ENCODE measurements at places on chromosomes 2 and 18. TPM values are rescaled to one million over a fixed set of nuclear protein-coding genes. Genes with fewer than 3 reads are reported as not detected.

RABL2A gene
- total RNA-seq, result 7.6 TPM

IL36RN gene
- not detected for total RNA-seq

ARHGAP28 gene
- 221 TPM for total RNA-seq

VAPA gene
- 436 TPM for total RNA-seq

HOXD11 gene
- not detected for total RNA-seq

PASK gene
- total RNA-seq, result 21.9 TPM

TNFRSF11A gene
- total RNA-seq, result 0.08 TPM

THSD7B gene
- total RNA-seq, result not detected

TBR1 gene
- not detected for total RNA-seq

ANKRD44 gene
- 29.2 TPM for total RNA-seq

C2orf81 gene
- total RNA-seq, result 1.9 TPM

DNA sequence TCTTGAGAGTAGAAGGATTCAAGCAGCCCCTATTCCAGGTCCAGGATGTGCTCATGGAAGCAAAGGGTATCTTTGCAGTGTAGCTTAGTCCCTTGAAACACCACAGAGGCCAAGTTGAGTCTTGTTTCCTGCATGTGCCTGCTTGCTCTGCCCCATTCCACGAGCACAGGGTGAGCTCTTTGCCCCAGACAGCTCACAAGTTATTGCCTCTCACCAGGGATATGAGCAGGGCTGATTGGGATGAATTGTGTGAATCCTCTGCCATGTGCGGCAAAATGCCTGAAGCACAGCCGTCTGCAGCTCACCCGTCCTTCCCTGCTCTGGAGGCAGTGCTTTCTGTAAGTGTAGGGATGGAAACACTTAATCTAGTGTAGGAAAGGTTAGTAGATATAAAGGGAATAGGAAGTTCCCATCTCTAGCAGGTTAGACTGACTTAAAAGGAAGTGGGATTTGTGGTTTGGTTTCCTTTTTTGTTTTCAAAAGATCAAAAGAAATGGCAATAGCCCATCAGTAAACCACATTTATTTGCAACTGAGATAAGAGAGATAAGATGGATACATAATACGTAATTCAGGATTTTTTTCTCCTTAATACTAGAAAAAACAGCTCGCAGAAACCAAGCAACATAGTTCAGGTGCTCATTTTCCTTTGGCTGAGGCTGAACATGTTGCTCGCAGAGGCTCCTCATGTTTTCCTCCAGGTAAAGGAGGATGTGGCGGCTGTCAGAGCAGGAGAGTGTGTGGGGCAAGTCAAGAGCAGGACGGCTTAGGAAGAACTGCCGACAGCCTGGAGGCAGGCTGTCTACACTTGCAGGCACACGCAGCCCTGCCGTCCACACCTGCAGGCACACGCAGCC, 41.4 kb downstream of the TMEM182 start:
- no peak for DNase-seq

DNA sequence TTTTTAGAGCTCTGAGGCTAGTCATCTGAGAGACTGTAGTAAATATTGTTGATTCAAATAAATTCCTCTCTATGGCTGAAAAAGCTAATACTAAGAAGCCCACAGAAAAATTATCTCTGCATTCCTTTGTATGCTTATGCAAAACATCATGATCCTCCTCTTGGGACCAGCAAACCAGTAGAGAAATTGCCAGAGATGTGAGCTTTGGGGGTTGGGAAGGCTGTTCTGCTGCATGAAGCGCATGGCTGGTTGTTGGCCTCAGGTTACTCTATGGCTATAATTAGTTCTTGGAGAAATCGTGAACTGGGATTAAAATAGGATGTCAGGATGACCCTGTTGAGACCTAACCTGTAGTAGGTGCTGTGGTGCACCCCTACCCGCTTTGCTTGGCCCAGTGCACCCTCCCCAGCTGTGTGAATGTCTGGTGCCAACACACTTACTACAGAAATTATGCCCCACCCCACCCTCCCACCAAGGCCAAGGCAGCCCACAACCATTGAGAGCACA, 35.5 kb upstream of the C1D start:
- DNase-seq, result no peak

DNA sequence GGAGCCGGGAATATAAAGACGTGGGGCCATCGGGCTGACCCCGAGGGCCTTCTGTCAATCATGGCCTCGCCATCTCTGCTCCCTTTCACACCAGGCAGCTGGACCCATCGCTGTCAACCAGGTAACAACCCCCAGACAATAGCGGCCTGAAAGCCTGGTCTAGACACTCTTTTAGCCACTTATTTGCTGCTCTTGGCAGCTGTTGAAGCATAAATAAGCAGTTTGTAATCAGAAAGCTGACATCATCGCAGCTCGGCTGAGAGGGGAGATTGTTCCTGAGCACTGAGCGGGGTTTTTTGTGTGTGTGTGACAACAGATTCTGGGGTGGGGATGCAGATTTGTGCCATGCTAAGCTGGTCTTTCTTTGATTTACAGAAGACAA, 423.6 kb upstream of the POU3F3 start:
- no peak for DNase-seq

DNA sequence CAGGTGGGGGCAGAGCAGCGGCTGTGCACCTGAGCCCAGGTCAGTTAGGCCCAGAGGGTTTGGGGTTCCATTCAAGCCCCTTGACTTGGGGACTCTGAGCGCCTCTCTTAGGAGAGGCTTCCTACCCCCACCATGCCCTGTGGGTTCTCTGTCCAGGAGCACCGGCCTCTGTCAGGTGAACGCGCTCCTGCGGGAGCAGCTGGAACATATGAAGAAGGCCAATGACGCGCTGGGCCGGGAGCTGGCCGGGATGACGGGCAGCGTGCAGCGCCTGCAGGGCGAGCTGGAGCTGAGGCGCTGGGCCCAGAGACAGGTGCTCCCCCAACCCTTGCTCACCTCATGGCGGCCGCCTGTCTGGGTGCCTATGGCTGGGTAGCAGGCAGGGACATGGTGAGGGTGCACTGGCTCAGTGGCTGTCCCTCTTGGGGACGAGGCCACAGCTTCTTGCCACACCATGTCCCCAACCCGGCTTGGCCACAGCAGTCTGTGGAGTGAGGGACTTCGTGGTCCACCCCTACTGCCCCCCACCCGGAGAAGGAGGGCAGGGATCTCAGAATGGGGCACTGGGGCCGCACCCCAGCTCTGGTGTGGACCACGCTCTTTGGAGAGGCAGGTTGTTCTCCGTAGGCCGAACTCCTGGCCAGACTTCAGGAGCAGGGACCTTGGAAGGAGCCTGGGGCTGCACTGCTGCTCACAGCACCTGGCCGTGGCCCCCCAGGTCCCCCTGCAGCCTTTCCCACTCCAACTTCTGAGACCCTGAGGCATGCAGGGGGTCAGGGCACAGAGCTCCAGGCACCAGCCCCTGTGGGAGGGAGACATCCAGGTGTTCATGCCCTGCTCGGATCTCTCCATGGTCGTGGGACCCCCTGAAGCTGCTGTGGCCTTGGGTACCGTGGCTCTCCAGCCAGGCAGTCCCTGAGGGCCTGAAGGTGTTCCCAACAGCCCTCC, 19.7 kb downstream of the CROCC2 start:
- DNase-seq, result no peak

- DNase-seq, result no peak
Observed at GRCh38 chr18:9419956-9420631, 55.2 kb upstream of the RALBP1 start.

DNA sequence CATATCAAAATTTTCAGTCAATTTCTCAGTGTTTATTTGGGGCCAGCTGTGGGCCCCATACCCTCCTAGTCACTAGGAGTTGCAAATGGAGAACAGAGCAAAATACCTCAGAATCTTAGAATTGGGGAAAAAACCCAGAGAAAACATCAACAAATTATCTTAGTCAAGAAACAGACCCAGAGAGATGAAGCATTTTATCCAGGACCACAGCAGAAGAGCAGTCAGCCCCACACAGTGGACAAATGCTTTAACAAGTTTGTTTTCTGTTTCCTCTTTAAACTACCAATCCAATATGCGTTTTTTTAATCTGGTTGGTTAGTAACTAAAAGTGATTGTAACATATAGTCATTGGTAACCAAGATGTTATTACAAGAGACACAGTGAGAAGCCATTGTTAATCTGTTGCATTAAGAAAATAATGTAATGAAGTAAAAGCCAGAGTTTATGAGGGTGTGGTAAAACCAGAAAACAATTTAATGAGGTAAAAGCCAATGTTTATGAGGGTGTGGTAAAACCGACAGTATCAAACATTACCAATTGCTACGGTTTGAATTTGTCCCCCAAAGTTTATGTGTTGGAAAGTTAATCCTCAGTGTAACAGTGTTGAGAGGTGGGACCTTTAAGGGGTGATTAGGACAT, 60.7 kb upstream of the COX7A2L start:
- no peak for DNase-seq

GRCh38 chr2:74514368-74515270, at the start of gene TLX2:
TSS of gene TLX2 (plus strand) at chr2:74514450. CDS start at chr2:74514807, 357 bp downstream.
- no peak for DNase-seq

DNA sequence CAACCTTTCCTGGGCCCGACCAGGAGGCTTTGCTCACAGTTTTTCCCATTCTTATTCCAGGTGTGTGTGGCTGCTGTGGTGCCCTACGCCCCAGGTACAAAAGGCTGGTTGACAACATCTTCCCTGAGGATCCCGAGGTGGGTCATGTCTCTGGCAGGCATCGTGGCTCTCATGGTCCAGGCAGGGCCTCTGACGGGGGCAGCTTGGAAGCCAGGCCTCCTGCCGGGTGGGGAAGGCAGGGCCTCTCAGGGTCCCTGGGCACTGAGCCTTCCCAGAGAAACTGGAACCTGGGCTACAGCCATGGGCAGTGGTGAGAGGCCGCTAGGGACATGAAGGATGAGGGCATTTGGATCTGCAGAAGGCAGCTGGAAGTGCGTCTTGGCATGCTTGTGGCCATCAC, 49.4 kb downstream of the EFR3B start:
- no peak for DNase-seq

DNA sequence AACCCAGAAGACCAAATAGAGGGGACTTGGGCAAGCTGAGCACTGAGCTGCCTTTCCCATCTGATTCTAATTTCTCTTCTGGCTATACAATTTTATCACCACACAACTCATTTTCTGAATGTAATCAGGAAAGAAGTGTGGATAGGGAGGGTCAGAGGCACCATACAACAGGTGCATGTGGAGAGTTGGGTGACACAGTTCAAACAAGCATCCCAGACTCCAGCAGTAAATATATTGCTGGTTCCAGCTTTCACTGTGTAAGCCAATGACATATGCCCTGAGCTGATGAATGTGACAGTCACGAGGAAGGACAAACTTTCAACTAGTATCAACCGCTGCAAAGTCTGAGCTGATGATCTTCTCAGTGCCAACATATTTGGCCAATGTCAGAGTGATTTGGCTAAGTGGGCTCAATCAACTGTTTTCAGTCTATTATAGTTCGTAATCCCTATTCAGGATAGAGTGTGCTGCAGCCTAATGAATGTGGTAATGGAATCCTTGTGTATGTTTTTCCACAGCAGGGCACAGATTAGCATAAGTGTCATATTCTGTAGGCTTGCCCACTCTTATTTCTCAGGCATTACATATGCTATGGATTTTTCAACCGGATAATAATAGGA, 109.9 kb upstream of the MEIS1 start:
- no peak for DNase-seq

DNA sequence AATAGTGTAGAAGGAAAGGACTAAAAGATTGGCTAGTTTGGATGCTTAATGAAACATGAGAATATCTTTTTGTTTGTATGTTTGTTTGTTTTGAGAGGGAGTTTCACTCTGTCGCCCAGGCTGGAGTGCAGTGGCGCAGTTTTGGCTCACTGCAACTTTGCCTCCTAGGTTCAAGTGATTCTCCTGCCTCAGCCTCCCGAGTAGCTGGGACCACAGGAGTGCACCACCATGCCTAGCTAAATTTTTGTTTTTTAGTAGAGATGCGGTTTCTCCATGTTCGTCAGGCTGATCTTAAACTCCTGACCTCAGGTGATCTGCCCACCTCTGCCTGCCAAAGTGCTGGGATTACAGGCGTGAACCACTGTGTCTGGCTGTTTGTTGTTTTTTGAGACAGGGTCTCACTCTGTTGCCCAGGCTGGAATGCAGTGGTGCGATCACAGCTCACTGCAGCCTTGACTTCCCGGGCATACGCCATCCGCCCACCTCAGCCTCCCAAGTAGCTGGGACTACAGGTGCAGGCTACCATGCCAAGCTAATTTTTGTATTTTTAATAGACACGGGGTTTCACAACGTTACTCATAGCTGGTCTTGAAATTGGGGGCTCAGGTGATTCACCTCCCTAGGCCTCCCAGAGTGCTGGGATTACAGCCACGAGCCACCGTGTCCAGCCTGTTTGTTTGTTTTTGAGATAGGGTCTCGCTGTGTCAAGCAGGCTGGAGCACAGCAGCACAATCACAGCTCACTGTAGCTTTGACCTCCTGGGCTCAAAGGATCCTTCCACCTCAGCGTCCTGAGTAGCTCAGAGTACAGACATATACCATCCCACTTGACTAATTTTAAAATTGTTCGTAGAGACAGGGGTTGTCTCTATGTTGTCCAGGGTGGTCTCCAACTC, 209.2 kb downstream of the MYCN start:
- DNase-seq, result no peak

DNA sequence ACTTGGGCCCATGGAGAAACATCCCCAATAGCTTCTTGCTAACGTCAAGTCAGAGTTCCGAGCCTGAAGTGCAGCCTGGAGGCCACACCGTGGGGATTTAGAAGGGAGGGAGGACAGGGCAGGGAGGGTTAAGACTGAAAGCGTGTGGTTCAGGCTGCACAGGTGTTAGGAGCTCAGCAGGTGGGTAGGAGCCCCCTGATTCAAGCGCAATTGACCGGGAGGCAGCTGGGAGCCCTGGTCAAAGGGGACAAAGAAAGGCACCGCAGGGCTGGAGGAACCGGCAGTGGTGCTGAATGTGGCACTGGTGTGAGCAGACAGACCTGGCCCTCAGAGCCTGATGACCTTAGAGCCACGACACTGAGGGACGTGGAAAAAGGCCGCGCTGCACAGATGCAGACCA, 149.6 kb downstream of the TMEM18 start:
- DNase-seq, result no peak

GRCh38 chr2:9002313-9002636, 1.2 kb downstream of the MBOAT2 start:
- peak; percentile 23 for DNase-seq

- DNase-seq, result no peak
Observed at GRCh38 chr2:45068571-45069140, 59.4 kb upstream of the SIX2 start.

GRCh38 chr18:12278741-12279682, 24.9 kb downstream of the CIDEA start:
- DNase-seq, result peak; percentile 95

GRCh38 chr2:101751875-101752619, 54.5 kb downstream of the MAP4K4 start:
- DNase-seq, result no peak

DNA sequence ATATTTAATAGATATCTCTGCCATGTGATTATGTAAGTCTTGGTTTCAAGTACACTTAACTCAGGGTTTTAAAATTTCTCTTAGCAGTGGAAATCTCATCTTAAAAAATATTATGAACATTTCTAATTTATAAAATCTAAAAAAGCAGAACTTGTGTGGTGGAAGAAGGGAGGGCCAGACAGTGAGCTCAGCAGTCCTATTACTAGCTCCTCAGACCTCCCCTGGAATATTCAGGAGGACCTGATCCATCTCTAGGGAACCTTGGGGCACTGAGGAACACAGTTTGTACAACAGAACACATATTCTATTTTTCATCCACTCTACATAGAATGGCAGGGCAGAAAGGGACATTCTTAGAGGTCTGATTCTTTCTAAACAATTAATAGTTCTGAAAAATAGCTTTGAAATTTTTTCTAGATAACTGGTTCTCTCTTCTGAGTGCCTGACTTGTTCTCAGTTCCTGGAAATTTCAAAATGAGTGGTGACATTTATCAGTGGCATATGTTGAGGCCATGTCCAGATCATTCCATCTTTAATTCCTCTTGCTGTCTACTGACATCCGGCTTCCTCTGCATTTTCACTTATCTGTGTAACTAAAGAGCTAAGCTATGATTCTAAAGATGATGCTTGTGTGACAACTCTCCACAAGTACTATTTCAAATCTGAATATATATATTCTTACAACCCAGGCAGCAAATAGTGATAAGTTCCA, 8.2 kb upstream of the MAP4K4 start:
- DNase-seq, result no peak

All from fibroblast of the aortic adventitia (primary cell).